ENCODE measurements at places on chromosomes 7 and 10. TPM values are rescaled to one million over a fixed set of nuclear protein-coding genes. Genes with fewer than 3 reads are reported as not detected.

- peaks cover 30% of the 10 kb centered on the region for H3K36me3 ChIP-seq
- peak overlapping the region; percentile 98 for H3K27ac ChIP-seq
- peak; percentile 28 for DNase-seq
- no peaks in the 10 kb centered on the region for H3K27me3 ChIP-seq
Observed at GRCh38 chr10:73771722-73772280, 10.0 kb upstream of the CHCHD1 start.

DNA sequence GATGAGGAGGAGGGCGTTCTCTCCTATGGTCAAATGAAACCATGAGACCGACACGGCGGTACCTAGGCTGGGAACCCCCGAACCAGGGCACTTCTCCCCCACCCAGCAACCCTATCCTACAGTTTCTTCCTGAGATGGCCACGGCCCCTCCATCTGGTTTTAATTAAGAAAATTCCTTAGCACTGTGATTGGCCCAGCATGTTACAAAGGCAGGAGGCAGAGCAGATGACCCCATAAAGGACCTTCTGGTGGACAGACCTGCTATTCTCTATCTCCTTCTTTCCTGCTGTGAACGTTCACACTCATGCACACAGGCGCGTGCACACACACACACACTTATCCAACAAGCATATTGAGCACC, 129.4 kb downstream of the RGS10 start:
- no peaks in the 10 kb centered on the region for H3K27me3 ChIP-seq
- H3K4me3 ChIP-seq: no peak overlapping the region
- no peaks in the 10 kb centered on the region for H3K36me3 ChIP-seq

GRCh38 chr7:101990811-101991418, 173.5 kb downstream of the CUX1 start:
- no peaks in the 10 kb centered on the region for H3K4me1 ChIP-seq
- no peak for DNase-seq
- no peak overlapping the region for H3K27ac ChIP-seq
- H3K27me3 ChIP-seq: no peaks in the 10 kb centered on the region
- H3K36me3 ChIP-seq: no peaks in the 10 kb centered on the region

DNA sequence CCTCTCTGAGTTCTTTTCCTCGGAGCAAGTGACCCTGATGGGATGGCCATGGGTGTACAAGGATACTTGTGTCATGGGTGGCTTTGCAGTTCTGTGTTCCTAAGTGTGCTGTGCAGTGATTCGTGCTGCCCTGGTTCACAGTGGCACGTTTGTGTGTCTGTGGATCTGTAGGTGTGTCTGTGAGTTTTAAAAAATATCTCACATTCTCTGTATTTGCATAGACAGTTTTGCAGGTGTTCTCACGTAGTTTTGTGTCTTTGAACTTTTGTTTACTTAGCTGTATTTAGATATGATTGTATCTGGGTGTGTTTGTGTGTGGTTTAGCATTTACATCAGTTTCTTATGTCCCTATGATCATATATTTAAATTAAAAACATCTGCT, 3.7 kb downstream of the ZNF775 start:
- H3K36me3 ChIP-seq: no peaks in the 10 kb centered on the region
- DNase-seq: no peak
- H3K27me3 ChIP-seq: no peaks in the 10 kb centered on the region
- no peak overlapping the region for H3K27ac ChIP-seq

GRCh38 chr7:75654855-75655254, 83.9 kb downstream of the HIP1 start:
- no peaks in the 10 kb centered on the region for H3K27me3 ChIP-seq
- no peaks in the 10 kb centered on the region for H3K36me3 ChIP-seq
- no peak overlapping the region for H3K27ac ChIP-seq
- no peak overlapping the region for H3K4me3 ChIP-seq
- DNase-seq: peak; percentile 6

- peak within 1 kb of the TSS; percentile 76 for H3K4me3 ChIP-seq
- H3K36me3 ChIP-seq: no peaks in the 10 kb centered on the region
- no peaks in the 10 kb centered on the region for H3K27me3 ChIP-seq
- H3K27ac ChIP-seq: peak within 1 kb of the TSS; percentile 65
Observed at GRCh38 chr10:96271016-96271815, at the start of gene BLNK. Gene BLNK, minus strand, starts transcription at chr10:96271569. Its CDS starts 171 bp downstream, at chr10:96271398.

GRCh38 chr10:91713461-91714072, 80.7 kb upstream of the PPP1R3C start:
- H3K27ac ChIP-seq: no peak overlapping the region
- no peaks in the 10 kb centered on the region for H3K36me3 ChIP-seq
- peaks cover 7% of the 10 kb centered on the region for H3K4me1 ChIP-seq
- no peak overlapping the region for H3K4me3 ChIP-seq
- H3K27me3 ChIP-seq: no peaks in the 10 kb centered on the region

DNA sequence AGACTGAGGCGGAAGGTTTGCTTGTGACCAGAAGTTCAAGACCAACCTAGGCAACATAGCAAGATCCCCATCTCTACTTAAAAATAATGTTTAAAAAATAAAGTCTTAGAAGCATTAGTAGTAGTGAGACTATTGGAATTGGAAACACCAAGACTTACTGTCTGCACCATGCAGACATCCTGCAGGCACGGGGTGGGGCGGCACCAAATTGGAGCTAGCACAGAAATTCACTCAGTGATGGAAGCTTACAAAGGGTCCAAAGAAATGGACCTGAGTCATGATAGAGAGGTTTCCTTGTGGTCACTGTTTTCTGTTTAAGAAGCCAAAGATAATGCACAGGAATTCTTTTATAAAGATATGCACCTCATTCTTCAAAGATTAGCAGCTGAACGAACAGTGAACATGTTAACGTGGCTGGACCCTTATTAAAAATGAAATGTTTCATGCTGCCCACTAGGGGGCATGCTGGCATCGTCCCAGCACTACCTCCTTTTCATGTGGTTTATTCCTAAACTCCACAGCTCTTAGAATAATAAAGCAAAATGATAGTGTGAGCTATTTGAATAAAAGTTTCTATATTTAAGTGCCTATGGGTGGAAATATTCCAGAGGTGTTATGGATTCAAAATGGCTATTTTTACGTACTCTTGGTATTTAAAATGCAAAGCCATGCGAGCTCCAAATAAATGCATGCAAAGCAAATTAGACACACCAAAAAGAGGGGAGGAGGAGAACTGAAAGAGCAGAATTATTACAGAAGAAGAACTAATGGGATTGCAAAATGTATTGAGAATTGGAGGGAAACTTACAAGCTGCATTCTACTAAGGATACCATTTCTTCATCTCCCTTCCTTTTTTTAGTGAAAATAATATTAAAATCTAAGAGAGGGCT, 28.6 kb downstream of the PDSS1 start:
- H3K27ac ChIP-seq: no peak overlapping the region
- H3K4me3 ChIP-seq: no peak overlapping the region
- peak; percentile 31 for DNase-seq

DNA sequence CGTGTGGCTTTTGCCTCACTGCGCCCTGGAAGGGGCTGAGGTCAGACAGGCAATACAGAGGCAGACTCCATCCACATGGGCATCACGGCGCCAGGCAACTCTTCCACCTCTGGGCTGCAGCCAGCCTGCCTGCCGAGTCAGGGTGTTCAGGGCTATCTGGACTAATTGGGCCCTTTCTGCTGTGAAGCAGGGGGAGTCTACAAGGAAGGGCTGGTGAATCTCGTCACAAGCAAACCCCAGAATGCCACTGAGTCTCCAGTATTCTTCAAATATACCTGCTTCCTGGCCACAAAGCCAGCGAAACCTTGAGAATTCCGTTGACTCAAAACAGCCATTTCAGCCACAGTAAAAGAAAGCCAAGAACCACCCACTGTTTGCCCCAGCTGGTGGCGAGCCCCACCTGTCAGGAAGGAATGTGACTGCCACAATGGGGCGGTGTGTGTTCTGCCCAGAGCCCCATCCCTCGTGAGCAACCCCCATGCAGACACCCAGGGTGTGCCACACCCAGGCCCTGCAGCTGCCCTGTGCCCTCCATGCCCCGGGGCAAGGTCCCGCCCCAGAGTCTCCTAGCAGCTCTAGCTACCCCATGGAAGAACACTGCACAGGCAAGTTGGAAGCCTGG, 117.3 kb downstream of the FAM53B start:
- H3K4me3 ChIP-seq: no peak overlapping the region
- H3K36me3 ChIP-seq: peaks cover 4% of the 10 kb centered on the region
- H3K27me3 ChIP-seq: no peaks in the 10 kb centered on the region
- no peak overlapping the region for H3K27ac ChIP-seq

DNA sequence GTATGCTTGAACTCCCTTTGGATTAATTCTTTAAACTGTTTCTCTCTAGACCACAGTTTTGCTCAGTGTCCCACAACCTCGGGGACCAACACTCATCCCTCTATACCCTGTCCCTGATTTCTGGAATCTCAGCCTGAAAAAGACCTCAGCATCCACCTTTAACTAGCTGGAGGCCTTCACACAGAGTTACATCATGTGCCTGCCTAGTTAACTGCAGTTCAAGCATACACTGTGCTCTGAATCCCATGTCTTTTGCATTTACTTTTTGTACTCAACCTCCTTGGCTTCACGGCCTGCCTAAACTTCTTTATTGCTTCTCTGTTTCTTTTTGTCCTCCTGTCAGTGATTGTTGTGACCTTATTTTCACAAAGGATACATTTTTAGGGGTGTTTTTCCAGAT, 66.7 kb downstream of the PRKG1 start:
- H3K4me1 ChIP-seq: peaks cover 2% of the 10 kb centered on the region
- H3K27ac ChIP-seq: no peak overlapping the region
- peak; percentile 28 for DNase-seq
- H3K4me3 ChIP-seq: no peak overlapping the region
- no peaks in the 10 kb centered on the region for H3K36me3 ChIP-seq

- no peaks in the 10 kb centered on the region for H3K36me3 ChIP-seq
- H3K27ac ChIP-seq: peak overlapping the region; percentile 100
- no peaks in the 10 kb centered on the region for H3K27me3 ChIP-seq
- DNase-seq: peak; percentile 57
Observed at GRCh38 chr10:12041766-12042408, 722 bp downstream of the UPF2 start.

DNA sequence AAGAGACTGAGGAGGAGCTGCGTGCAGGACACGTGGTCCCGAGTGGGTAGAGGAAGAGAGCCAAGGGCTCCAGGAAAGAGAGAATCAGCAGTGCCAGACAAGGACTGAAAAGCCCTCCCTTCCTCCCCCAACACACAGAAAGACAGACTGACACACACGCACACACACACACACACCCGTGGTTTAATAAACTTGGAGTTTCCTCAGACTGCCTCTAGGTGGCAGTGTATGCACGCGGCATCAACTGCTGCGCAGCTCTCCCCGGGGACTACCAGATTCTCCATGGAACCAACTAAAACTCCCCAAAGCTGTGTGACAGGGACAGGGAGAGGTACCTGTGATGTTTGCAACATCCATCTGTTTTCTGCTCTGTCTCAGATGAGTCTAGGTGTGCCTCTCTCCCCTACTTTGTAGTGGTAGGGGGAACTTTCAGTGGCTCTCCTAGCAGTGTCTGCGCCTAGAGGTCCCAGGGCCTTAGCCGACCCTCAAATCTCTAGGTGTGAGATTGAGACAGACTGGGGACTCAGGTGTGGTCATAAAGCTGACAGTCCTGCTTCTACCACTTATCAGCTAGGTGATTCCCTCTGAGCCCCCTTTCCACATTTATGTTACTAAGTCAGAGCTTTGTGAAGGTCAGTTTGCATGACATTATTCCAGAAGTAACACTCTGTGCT, 9.3 kb upstream of the TSPAN14 start:
- H3K27me3 ChIP-seq: no peaks in the 10 kb centered on the region
- no peak overlapping the region for H3K4me3 ChIP-seq
- H3K4me1 ChIP-seq: no peaks in the 10 kb centered on the region
- no peak overlapping the region for H3K27ac ChIP-seq
- peak; percentile 76 for DNase-seq

- no peaks in the 10 kb centered on the region for H3K27me3 ChIP-seq
Observed at GRCh38 chr10:93701866-93702209, 554 bp downstream of the FRA10AC1 start.

GRCh38 chr10:32905466-32905865, 52.6 kb downstream of the ITGB1 start:
- no peaks in the 10 kb centered on the region for H3K27me3 ChIP-seq
- no peak for DNase-seq
- H3K4me3 ChIP-seq: no peak overlapping the region
- H3K36me3 ChIP-seq: peaks cover 12% of the 10 kb centered on the region

GRCh38 chr10:83607959-83608745, 531.2 kb upstream of the GHITM start:
- no peak for DNase-seq
- no peaks in the 10 kb centered on the region for H3K36me3 ChIP-seq
- no peak overlapping the region for H3K4me3 ChIP-seq
- no peaks in the 10 kb centered on the region for H3K27me3 ChIP-seq
- H3K4me1 ChIP-seq: no peaks in the 10 kb centered on the region

GRCh38 chr10:94264085-94264484, 98.7 kb downstream of the NOC3L start:
- no peak overlapping the region for H3K27ac ChIP-seq
- H3K4me3 ChIP-seq: no peak overlapping the region
- no peaks in the 10 kb centered on the region for H3K27me3 ChIP-seq

- no peaks in the 10 kb centered on the region for H3K27me3 ChIP-seq
- no peak overlapping the region for H3K4me3 ChIP-seq
- no peaks in the 10 kb centered on the region for H3K36me3 ChIP-seq
- no peak overlapping the region for H3K27ac ChIP-seq
- no peaks in the 10 kb centered on the region for H3K4me1 ChIP-seq
Observed at GRCh38 chr7:44518761-44519160, 22.4 kb downstream of the NPC1L1 start.

GRCh38 chr7:30159163-30159562, 24.4 kb downstream of the MTURN start:
- no peaks in the 10 kb centered on the region for H3K4me1 ChIP-seq
- no peak overlapping the region for H3K4me3 ChIP-seq
- no peaks in the 10 kb centered on the region for H3K36me3 ChIP-seq

DNA sequence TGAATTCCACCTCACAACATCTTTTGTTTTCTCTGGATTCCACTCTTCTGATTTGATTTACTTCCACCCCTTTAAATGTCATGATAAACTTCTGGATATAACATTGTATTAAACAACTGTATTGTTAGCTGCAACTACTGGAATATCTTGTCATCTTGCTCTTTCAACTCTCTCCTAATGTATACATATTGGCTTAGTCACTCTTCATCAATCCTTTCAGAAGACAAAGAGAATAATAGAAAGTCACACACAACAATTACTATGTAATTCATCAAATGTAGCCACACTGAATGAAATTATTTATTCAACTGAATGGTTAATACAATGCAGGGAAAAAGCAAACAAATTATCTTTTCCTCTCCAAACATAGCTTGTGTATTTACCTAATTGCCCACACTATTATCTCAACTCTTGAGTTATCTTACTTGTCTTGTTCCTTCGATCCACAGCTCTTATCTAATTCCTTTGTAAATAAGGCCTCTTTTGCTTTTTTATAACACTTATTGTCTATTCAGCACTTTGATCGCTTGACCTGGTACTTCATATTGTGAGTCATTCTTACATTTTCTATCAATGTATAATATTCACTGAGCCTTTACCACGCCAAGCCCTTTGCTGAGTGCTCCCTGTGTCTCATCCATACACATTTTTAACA, 16.7 kb downstream of the SEMA3A start:
- no peaks in the 10 kb centered on the region for H3K36me3 ChIP-seq
- no peak for DNase-seq
- H3K27me3 ChIP-seq: no peaks in the 10 kb centered on the region
- no peak overlapping the region for H3K4me3 ChIP-seq

Gene HGF
- 23.8 TPM for total RNA-seq

Gene ACTL6B
- not detected for total RNA-seq

Gene SSC4D
- 2.1 TPM for total RNA-seq

Gene ELFN1
- total RNA-seq: 3.8 TPM

Gene SUN3
- total RNA-seq: 0.54 TPM

Gene PRLHR
- not detected for total RNA-seq

Gene BMPER
- total RNA-seq: 0.60 TPM

Gene EIF5AL1
- 0.54 TPM for total RNA-seq

Gene POU6F2
- 0.47 TPM for total RNA-seq

Gene LRRC4
- total RNA-seq: 1.6 TPM

Gene CYP2C19
- 0.28 TPM for total RNA-seq

Gene RAMP3
- 82.6 TPM for total RNA-seq

Gene TMEM176A
- 288 TPM for total RNA-seq

All from kidney (tissue), 22 donors.